Renal cortex interstitium (tissue), 15 donors: ENCODE measurements at places on chromosomes 12 and 14. TPM values are rescaled to one million over a fixed set of nuclear protein-coding genes. Genes with fewer than 3 reads are reported as not detected.

The ZC3H14 gene
- 106 TPM for polyA plus RNA-seq

The PCED1B gene
- polyA plus RNA-seq, result 3.3 TPM

The KCNC2 gene
- 0.73 TPM for polyA plus RNA-seq

The LHX5 gene
- not detected for polyA plus RNA-seq

The HOXC12 gene
- polyA plus RNA-seq, result not detected

The C1R gene
- 56.1 TPM for polyA plus RNA-seq

The KLRC3 gene
- polyA plus RNA-seq, result not detected

The CD27 gene
- 1.3 TPM for polyA plus RNA-seq

The BCAT1 gene
- polyA plus RNA-seq, result 51.0 TPM

The STON2 gene
- 44.0 TPM for polyA plus RNA-seq

The APEX1 gene
- polyA plus RNA-seq, result 308 TPM

The TMEM119 gene
- polyA plus RNA-seq, result 25.9 TPM

The KSR2 gene
- 0.98 TPM for polyA plus RNA-seq

The OTOGL gene
- 0.66 TPM for polyA plus RNA-seq

The BEST3 gene
- 0.36 TPM for polyA plus RNA-seq

The ASIC1 gene
- 5.1 TPM for polyA plus RNA-seq

The DHRS2 gene
- polyA plus RNA-seq, result 30.8 TPM

The CCDC196 gene
- polyA plus RNA-seq, result 0.42 TPM

The HOTAIR gene
- 3.0 TPM for polyA plus RNA-seq

The SETD3 gene
- 58.9 TPM for polyA plus RNA-seq

The KCNH5 gene
- polyA plus RNA-seq, result 0.09 TPM

The ASB2 gene
- 0.31 TPM for polyA plus RNA-seq

The DIO2 gene
- polyA plus RNA-seq, result 1.5 TPM

The GALNT8 gene
- polyA plus RNA-seq, result 3.2 TPM

The C12orf56 gene
- polyA plus RNA-seq, result 1.2 TPM

The MYO1A gene
- polyA plus RNA-seq, result 0.11 TPM

The CNTN1 gene
- polyA plus RNA-seq, result 37.6 TPM

The CDC42BPB gene
- polyA plus RNA-seq, result 84.0 TPM

The GDF3 gene
- polyA plus RNA-seq, result 0.83 TPM

The PKP2 gene
- polyA plus RNA-seq, result 28.8 TPM

The POLE2 gene
- 16.7 TPM for polyA plus RNA-seq

The CPNE8 gene
- 10.3 TPM for polyA plus RNA-seq

The EID3 gene
- polyA plus RNA-seq, result 4.1 TPM

The TSHR gene
- 0.45 TPM for polyA plus RNA-seq

The GON7 gene
- polyA plus RNA-seq, result 18.6 TPM

The NANOG gene
- polyA plus RNA-seq, result 0.16 TPM

The FAM181A gene
- not detected for polyA plus RNA-seq

The CMA1 gene
- 0.19 TPM for polyA plus RNA-seq

The NR2C1 gene
- 82.0 TPM for polyA plus RNA-seq

The ALX1 gene
- polyA plus RNA-seq, result 31.2 TPM

The TCL1A gene
- polyA plus RNA-seq, result 1.3 TPM

The GLI1 gene
- 16.4 TPM for polyA plus RNA-seq

The PMEL gene
- polyA plus RNA-seq, result 5.3 TPM

The PIP4P1 gene
- polyA plus RNA-seq, result 35.0 TPM

The RPGRIP1 gene
- 0.40 TPM for polyA plus RNA-seq

The PTPN21 gene
- polyA plus RNA-seq, result 37.7 TPM

The ESPL1 gene
- 12.5 TPM for polyA plus RNA-seq

The ANKS1B gene
- 3.9 TPM for polyA plus RNA-seq

The ALDH6A1 gene
- 122 TPM for polyA plus RNA-seq
